ENCODE measurements at places on chromosomes 6 and 20.

GRCh38 chr20:55488593-55488992, 516.7 kb downstream of the CBLN4 start:
- H3K36me3 ChIP-seq: no peaks in the 10 kb centered on the region
- no peaks in the 10 kb centered on the region for H3K27me3 ChIP-seq
- no peak overlapping the region for H3K27ac ChIP-seq
- H3K4me3 ChIP-seq: no peak overlapping the region
- no peak for DNase-seq

GRCh38 chr20:63957004-63957689, 931 bp upstream of the UCKL1 start:
- H3K4me3 ChIP-seq: peak overlapping the region; percentile 74
- H3K27me3 ChIP-seq: no peaks in the 10 kb centered on the region
- peak overlapping the region; percentile 93 for H3K27ac ChIP-seq
- H3K4me1 ChIP-seq: peaks cover 19% of the 10 kb centered on the region
- peaks cover 8% of the 10 kb centered on the region for H3K36me3 ChIP-seq

GRCh38 chr6:158231551-158232315, 63.6 kb downstream of the GTF2H5 start:
- peaks cover 4% of the 10 kb centered on the region for H3K36me3 ChIP-seq
- peak overlapping the region; percentile 80 for H3K4me3 ChIP-seq
- peaks cover 26% of the 10 kb centered on the region for H3K4me1 ChIP-seq

DNA sequence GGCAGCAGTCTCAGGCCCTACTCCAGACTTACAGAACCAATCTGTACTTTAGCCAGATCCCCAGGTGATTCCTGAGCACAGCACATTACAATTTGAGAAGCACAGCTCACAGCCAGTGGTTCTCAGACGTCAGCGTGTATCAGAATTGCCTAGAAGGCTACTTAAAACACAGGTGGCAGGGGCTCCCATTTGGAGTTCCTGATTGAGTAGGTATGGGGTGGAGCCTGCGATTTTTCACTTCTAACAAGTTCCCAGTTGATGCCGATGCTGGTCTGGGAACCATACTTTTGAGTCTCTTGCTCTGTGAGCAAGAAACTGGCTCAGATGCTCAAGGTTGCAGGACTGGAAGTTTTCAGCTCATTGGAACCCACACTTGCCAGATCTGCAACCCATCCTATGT, 89.5 kb downstream of the ZFP64 start:
- peaks cover 42% of the 10 kb centered on the region for H3K27me3 ChIP-seq
- H3K36me3 ChIP-seq: no peaks in the 10 kb centered on the region
- H3K4me3 ChIP-seq: no peak overlapping the region
- DNase-seq: no peak

- no peaks in the 10 kb centered on the region for H3K36me3 ChIP-seq
- H3K27me3 ChIP-seq: peaks cover 30% of the 10 kb centered on the region
- DNase-seq: no peak
- H3K27ac ChIP-seq: no peak overlapping the region
- no peak overlapping the region for H3K4me3 ChIP-seq
These were observed 24.3 kb upstream of the LRFN2 start for GRCh38 chr6:40611434-40611833.

- DNase-seq: no peak
- H3K4me1 ChIP-seq: no peaks in the 10 kb centered on the region
- H3K27me3 ChIP-seq: peaks cover 2% of the 10 kb centered on the region
- H3K27ac ChIP-seq: no peak overlapping the region
These were observed 59.2 kb downstream of the STMND1 start for GRCh38 chr6:17161076-17161475.

GRCh38 chr6:5302995-5303622, 41.8 kb downstream of the FARS2 start:
- H3K36me3 ChIP-seq: no peaks in the 10 kb centered on the region
- H3K27ac ChIP-seq: no peak overlapping the region
- peaks cover 22% of the 10 kb centered on the region for H3K4me1 ChIP-seq
- no peaks in the 10 kb centered on the region for H3K27me3 ChIP-seq

DNA sequence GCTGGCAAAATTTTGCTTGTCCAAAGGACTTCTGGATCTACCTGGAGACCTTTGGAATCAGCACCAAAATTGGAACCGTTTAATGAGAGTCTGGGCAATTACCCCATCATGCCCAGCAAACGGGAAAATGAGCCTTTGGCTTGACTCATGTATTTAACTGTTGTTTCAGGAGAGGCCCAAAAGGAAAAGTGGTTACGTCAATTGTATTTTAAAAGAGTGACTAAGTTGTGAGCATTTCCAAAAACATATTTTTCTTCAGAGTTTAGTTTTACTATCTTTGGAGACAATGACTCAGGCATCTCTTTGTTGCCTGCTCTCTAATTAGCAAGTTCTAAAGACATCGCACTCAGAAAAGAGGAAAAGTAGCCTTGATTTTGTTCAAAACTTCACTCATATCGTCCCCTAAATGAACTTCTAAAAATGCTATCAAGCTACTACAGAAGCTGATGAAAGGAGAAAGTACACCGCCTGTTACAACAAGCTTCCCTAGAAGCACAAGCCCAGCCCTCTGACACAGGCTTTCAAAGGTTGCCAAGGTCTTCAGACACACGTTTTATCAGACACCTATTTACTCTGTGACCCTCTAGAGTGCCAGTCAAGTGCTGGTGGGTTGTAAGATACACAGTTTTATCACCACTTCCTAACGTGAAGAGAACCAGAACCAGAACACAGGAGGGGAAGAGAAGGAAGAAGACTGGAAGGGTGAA, 146.2 kb downstream of the TBX18 start:
- H3K4me1 ChIP-seq: no peaks in the 10 kb centered on the region
- no peak overlapping the region for H3K4me3 ChIP-seq
- no peaks in the 10 kb centered on the region for H3K27me3 ChIP-seq
- H3K36me3 ChIP-seq: no peaks in the 10 kb centered on the region

- H3K4me1 ChIP-seq: no peaks in the 10 kb centered on the region
- H3K36me3 ChIP-seq: peaks cover 2% of the 10 kb centered on the region
- no peak for DNase-seq
- H3K27me3 ChIP-seq: no peaks in the 10 kb centered on the region
- H3K27ac ChIP-seq: no peak overlapping the region
These were observed 109.3 kb downstream of the TMEM242 start for GRCh38 chr6:157213907-157214565.

DNA sequence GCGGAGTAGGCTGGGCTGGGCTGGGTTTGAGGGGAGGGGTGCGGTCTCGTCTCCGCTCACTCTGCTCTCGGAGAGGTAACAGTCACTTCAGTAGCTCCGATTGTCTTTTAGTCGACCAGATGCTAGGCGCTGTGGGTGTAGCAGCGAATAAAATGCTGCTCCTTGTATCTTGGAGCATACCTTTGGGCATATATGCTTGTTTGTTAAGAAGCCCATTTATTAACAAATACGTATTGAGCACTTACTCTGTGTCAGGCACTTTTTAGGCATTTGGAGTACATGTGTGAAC, 545 bp downstream of the ACTR5 start:
- peak overlapping the region; percentile 94 for H3K4me3 ChIP-seq
- DNase-seq: no peak
- peaks cover 37% of the 10 kb centered on the region for H3K4me1 ChIP-seq
- H3K36me3 ChIP-seq: peaks cover 21% of the 10 kb centered on the region
- H3K27ac ChIP-seq: peak overlapping the region; percentile 91

GRCh38 chr20:5977223-5977622, 26.8 kb downstream of the MCM8 start:
- H3K27ac ChIP-seq: no peak overlapping the region
- no peaks in the 10 kb centered on the region for H3K4me1 ChIP-seq
- DNase-seq: no peak
- peaks cover 25% of the 10 kb centered on the region for H3K36me3 ChIP-seq
- H3K27me3 ChIP-seq: no peaks in the 10 kb centered on the region

GRCh38 chr20:44745598-44746366, at the start of gene KCNK15:
TSS of gene KCNK15 (plus strand) at chr20:44745865. CDS start at chr20:44745911, 46 bp downstream.
- peak; percentile 33 for DNase-seq
- peaks cover 4% of the 10 kb centered on the region for H3K36me3 ChIP-seq
- peak within 1 kb of the TSS; percentile 75 for H3K27ac ChIP-seq
- peaks cover 18% of the 10 kb centered on the region for H3K4me1 ChIP-seq

DNA sequence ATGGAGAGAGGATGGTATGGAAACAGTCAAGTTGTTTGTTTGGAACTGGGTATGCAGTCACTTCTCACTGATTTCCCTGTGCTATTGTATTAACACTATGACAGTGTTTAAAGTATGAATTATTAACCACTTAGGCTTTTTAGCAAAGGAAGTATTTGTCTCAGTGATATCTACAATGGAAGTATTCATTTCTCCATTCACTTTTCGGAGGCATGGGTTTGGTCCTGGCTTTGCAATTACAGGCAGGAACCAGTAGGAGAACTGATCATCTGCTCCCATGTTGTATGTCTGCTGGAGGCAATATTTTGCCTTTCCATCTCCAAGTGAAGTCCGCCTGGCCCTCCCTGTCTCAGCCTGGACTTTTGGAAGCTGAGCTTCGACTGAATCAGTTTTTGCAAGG, 30.6 kb upstream of the EXOC2 start:
- H3K4me1 ChIP-seq: no peaks in the 10 kb centered on the region
- H3K4me3 ChIP-seq: no peak overlapping the region
- H3K36me3 ChIP-seq: no peaks in the 10 kb centered on the region
- no peak overlapping the region for H3K27ac ChIP-seq
- H3K27me3 ChIP-seq: peaks cover 21% of the 10 kb centered on the region
- no peak for DNase-seq

DNA sequence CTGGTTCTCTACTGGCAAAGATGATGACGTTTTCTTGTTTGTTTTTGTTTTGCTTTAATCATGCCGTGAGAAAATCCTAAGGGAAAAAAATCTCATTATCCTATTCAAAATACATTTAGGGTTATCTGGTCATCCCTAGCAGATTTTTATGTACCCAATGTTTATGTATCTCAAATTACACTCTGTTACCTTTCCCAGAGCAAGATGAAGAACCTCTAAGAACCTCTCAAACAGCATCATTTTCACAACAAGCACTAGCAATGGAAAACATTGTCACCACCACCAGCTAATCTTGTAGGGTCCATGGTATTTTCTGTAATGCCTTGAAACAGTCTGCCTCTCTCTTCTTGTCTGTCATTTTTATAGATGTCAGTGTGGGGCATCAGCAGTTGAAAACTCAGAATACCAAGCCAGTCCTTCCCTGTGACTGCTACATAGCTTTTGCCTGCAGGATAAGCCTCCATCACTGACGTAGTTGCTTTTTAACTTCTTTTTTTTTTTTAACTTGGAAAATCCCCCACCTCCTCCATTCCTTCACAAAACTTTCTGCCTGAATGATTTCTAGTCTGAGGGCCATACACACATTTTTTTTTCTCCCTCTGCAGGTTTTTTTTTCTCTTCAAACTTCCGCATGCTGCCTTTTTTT, 2.4 kb upstream of the SNAP25 start:
- peak overlapping the region; percentile 70 for H3K27ac ChIP-seq
- H3K36me3 ChIP-seq: no peaks in the 10 kb centered on the region
- peaks cover 17% of the 10 kb centered on the region for H3K27me3 ChIP-seq
- H3K4me3 ChIP-seq: no peak overlapping the region

Data from activated T-helper 1 cell treated with anti-CD3 and anti-CD28 coated beads, Interleukin-12 subunit alpha, Interleukin-12 subunit beta, Interleukin-2, Interleukin-4 antibody, amounts not matched to agents 30 ng/mL and 10 ng/mL and 1 ng/mL, durations not matched to agents 14 hours and 24 hours and 36 hours (primary cell).